Left lobe of liver (tissue), 2 donors: ENCODE measurements at places on chromosomes 16 and 17. TPM values are rescaled to one million over a fixed set of nuclear protein-coding genes. Genes with fewer than 3 reads are reported as not detected.

Gene NPB
- total RNA-seq, result 0.13 TPM

Gene ADAD2
- not detected for total RNA-seq

Gene ELMO3
- 5.2 TPM for total RNA-seq

GRCh38 chr17:6085812-6086211 is 15.6 kb downstream of the WSCD1 start:
- DNase-seq, result no peak

DNA sequence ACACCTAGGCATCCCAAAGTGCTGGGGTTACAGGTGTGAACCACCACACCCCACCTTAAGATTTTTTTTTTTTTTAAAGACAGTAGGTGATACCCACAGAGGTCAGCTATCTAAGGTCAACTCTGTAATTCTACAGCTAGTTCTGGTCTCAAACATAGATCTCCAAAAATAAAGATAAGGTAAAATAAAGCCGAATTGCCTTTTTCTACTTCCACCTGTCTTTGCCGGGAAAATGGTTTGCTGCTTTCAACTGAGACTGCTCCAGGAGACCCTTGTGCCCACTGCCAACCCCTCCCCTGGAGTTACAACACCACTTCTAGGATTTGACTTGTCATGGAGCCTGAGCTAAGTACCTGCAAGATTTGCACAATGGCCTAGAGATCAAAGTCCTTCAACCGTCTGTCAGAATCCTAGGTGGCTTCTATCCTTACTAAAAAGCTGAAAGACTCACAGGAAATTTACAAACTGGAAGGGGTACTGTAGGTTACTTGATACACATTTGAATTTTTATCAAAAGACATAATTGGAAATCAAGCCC is 4.7 kb upstream of the CNOT1 start:
- peak; percentile 55 for DNase-seq

- DNase-seq, result no peak
Observed at GRCh38 chr16:70578035-70578434, 54.4 kb downstream of the SF3B3 start.

DNA sequence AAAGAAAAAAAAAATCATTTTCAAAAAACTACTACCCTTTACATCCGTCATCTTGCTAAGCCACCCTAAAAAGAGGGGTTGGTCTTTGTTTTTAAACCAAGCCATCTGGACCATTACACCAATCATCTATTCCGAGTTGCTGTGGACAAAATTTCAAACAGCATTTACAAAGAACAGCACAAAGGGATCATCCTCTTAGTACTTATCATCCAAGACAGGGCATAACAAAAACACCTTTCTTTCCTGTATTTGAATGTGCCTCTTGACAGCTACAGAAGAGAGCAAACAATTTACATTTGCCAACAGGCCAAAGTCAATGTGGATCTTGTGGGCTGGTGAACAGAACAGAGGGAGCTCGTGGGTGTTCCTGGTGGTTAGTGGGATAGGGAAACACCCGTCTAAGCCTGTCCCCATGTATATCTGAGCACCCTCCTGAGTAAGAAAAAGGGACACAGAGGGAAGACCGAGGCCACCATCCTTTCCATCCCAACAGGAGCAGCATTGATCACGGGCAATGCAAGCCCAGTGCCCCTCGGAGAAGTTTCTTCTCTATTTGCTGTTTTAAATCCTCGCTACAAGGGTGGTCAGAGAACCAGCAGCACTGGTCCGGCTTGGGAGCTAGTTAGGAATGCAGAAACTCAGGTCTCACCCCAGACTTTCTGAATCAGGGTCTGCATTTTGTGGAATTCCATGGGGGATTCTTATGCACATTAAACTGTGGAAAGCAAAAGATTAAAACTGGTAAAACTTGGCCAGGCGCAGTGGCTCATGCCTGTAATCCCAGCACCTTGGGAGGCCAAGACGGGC is 1.9 kb downstream of the SLC39A11 start:
- DNase-seq, result peak; percentile 60

- no peak for DNase-seq
Observed at GRCh38 chr17:63843910-63844677, 1.6 kb upstream of the SMARCD2 start.

GRCh38 chr16:12395268-12395667 is 408.4 kb downstream of the CPPED1 start:
- no peak for DNase-seq

- DNase-seq, result no peak
Observed at GRCh38 chr16:88830258-88830657, 18.5 kb upstream of the APRT start.

- DNase-seq, result peak; percentile 52
Observed at GRCh38 chr17:58755577-58756245, at the start of gene PPM1E. Gene PPM1E (plus strand): TSS chr17:58755854.

- DNase-seq, result no peak
Observed at GRCh38 chr17:21024024-21024423, 18.8 kb downstream of the USP22 start.

DNA sequence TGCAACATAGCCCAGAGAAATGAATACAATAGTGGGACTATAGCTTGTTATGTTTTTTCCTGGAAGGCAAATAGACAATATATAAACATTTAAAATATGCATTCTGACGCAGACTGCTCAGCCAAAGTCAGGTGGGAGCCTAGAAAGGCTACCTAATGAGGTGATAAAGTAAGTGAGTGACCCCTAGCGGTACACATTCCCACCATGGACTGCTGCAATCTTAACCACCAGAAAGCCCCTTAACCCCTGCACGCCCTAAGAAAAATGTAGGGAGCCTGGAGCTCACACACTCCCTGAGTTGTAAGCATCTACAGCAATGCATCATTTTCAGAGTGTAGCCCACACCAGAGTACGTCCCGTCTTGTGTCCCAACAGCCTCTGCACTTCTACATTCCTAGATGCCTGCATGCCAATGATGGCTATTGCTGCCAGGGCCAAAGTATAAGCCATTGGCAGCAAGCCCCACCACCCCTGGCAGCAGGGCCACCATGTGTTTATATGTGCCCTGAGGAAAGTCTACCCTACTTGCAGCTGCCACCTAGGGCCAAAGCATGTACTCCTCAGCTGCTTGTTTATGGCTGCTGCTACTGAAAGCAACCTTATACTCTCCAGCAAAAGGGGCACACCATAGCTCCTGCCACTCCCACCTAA is 127.6 kb downstream of the KIF2B start:
- peak; percentile 57 for DNase-seq

- DNase-seq, result no peak
Observed at GRCh38 chr16:12300945-12301500, 324.5 kb downstream of the SNX29 start.
